ENCODE measurements at places on chromosomes 5 and 9. TPM values are rescaled to one million over a fixed set of nuclear protein-coding genes. Genes with fewer than 3 reads are reported as not detected.

GRCh38 chr9:116935149-116935897 is 248.2 kb downstream of the TRIM32 start:
- no peak for DNase-seq

GRCh38 chr5:172311605-172312004 is 28.0 kb upstream of the UBTD2 start:
- no peak for DNase-seq

Gene LNPEP
- 67.4 TPM for total RNA-seq

GRCh38 chr9:82706786-82707185 is 356.2 kb downstream of the RASEF start:
- no peak for DNase-seq

Gene SMIM33
- total RNA-seq, result 0.07 TPM

DNA sequence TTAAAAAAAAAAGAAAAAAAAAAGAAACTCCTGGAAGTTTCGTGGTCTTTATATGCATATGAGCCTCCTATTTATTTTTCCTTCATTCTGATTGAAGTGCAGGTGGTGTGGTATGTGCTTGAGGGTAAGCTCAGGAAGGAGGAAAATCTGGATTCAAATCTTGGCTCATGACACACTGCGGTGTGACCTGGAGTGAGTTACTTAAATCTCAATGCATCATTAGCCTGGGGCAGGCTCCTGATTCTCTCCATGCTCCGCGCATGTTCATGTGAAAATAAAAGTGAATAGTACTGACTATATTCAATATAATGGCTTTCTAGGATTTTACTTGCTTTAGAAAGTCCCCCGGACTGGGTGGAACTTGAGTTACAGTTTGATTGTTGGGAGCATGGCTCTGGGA is 35.6 kb downstream of the PTTG1 start:
- DNase-seq, result no peak

Gene SEMA4D
- total RNA-seq, result 525 TPM

DNA sequence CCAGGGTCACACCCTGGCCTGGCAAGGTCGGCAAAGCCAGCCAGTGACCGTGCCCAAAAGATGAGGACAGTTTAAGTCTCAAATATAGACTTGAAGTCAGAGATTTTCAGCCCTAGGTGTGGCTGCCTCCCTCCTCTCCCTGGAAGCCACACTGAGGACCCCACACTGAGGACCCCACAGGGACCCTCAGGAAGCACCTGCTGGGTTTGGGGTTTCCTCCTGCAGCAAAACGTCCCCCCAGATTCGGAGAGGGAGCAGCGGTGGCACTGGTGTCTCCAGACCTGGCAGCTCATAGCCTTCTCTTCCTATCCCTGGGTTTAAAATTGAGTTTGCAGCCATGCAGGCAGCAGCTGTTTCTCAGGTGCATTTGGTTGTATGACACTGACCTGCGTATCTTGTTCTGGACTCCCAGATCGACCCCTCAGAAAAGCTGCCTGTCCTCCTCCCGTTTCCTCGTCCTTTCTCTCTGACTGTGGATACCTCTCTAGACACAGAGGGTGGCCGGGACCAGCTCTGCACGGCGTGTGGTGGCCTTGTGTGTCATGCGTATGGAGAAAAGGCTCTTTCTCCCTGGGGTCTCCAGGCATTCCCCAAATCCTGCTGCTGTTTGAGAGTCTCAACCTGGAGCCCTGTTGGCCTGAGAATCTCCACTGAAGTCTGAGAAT is 36.6 kb downstream of the MRPL36 start:
- DNase-seq, result peak; percentile 23

GRCh38 chr5:180180846-180181245 is 28.2 kb downstream of the RASGEF1C start:
- no peak for DNase-seq

Gene EIF4E1B
- not detected for total RNA-seq

GRCh38 chr5:163888366-163888765 is 382.9 kb downstream of the MAT2B start:
- DNase-seq, result no peak

Gene LHX3
- total RNA-seq, result not detected

GRCh38 chr5:107700481-107700880 is 29.7 kb upstream of the EFNA5 start:
- DNase-seq, result no peak

Gene UGT3A1
- total RNA-seq, result not detected

GRCh38 chr5:151105561-151105960 is 24.7 kb upstream of the TNIP1 start:
- no peak for DNase-seq

DNA sequence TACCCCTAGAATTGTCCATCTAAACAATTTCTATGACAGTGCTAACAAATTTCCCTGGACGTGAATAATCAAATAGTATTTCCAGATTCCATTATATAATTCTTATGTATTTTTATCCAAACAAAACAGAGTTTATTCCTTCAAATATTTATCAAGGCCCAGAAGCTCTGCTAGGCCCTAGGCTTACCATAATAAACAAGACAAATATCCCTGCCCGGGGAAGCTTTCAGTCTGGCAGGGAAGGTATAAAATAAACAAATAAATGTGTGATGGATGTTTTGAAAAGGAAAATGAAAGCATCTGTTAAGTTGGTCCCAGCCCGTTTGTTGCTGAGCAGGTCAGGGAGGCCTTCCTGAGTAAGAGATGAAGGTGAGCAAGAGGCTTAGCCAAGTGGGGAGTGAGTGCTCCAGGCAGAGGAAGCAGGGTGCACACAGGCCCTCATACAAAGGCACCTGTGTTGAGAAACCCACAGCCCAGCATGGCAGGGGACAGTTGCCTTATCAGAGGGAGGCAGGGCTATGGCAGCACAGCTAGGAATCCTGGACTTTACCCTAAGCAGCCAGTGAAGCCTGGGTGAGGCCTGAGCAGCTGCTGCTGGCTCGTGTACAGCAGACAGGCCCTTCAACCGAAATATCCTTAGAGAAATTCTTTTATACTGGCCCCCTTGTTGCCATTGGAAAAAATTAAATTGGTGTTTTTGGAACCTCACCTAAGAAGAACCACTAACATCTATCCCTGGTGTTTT is 7.7 kb upstream of the SLC35D2 start:
- DNase-seq, result peak; percentile 33

GRCh38 chr5:132054031-132054696 is 6.3 kb upstream of the IL3 start:
- DNase-seq, result no peak

Gene PCDHGB1
- total RNA-seq, result not detected

DNA sequence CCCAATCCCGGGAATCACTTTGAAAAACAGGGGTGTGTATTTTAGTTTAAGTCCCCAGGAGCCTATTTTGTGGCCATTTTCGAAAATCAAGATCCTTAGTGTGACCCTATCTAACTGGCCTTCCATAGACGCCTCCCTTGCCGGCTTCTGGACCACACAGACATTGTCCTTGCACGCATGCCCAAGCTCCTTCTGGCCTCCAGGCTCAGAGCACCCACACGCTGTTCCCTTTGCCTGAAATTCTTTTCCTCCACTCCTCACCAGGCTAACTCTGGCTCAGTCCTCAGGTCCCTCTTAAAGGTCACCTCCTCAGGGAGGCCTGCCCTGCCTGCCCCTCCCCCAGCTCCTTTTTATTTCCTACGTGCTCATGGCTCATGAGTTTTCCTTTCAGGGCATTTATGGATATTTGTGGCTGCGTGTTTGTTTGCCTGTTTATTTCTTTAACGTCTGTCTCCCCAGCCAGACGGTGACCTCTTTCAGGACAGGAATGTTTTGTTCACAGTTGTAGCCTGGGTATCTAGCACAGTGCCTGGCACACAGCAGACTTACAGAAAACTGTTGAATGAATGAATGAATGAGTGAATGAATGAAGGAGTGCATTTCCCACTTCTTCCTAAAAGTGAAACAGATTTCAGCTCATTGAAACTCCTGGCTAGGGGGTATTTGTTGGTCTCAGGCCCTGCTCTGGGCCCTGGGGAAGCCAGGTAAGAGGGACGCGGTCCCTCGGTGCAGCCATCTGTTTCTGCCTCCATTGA is 79.1 kb upstream of the IER5L start:
- DNase-seq, result no peak

GRCh38 chr5:141369994-141370848 is at the start of gene PCDHGB3:
PCDHGB3 (plus strand) TSS chr5:141370242; CDS start chr5:141370395, 153 bp downstream.
- no peak for DNase-seq

- no peak for DNase-seq
These were observed 18.4 kb downstream of the BASP1 start for GRCh38 chr5:17235731-17236330.

All from activated CD8-positive, alpha-beta memory T cell treated with anti-CD3 and anti-CD28 coated beads, Interleukin-2, amount 10 ng/mL, durations not matched to agents 7 days and 5 days (primary cell).